ENCODE measurements at places on chromosomes 1 and 21.

DNA sequence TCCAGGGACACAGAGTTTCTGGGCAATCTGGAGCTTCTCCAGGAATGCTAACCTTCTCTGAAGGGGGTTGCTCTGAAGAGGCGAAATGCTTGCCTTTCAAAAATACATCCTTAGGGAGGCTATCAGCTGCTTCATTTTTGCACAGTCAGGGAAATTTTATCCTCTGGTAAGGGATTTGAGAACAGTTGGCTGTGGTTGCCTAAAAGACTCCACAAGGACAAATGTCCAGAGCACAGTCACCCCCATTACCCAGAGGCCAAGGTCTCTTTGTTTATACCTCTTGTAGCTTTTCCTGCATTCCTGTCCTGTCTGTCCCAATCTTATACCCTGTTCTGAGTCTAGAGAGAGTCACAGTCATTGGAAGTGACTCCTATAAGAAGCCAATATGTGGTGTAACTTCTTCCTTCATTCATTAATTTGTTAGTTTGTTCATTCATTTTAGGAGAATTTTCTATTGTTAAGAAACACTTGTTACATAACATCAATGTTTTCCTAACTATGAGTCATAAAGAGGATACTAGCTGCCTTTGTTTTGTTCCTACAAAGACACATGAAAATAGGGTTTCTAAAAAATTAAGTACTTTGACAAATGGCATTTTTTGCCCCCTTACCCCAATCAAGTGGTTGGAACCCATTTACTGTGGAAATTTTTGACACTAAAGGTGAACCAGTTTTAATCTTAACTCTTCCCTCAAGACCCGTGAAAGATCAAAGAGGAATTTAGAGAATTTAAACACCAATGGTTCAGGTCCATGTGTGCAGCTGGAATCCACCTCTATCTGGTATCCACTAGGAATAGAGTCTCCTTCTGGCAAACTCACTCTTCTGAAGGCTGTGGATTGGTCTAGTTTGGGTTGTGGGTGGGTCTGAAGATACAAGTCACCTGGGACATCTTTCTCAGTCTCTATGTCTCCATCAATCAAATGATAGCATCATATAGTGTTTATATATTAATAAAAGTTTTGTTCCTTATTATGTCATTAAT lies 47.1 kb downstream of the GPR88 start:
- peak; percentile 33 for DNase-seq

DNA sequence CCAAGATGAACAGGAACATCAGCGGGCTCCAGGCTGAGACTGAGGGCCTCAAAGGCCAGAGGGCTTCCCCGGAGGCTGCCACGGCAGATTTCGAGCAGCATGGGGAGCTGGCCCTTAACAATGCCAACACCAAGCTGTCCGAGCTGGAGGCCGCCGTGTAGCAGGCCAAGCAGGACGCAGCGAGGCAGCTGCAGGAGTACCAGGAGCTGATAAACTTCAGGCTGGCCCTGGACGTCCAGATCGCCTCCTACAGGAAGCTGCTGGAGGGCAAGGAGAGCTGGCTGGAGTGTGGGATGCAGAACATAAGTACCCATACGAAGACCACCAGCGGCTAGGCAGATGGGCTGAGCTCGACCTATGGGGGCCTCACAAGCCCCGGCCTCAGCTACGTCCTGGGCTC lies 823.4 kb upstream of the NEGR1 start:
- no peak for DNase-seq

- DNase-seq = peak; percentile 98
These were observed 110.0 kb downstream of the ADSS2 start for GRCh38 chr1:244341455-244342450.

GRCh38 chr1:238242181-238242580 lies 351.5 kb upstream of the ZP4 start:
- peak; percentile 13 for DNase-seq

GRCh38 chr1:3614755-3615742 lies 3.7 kb upstream of the MEGF6 start:
- peak; percentile 2 for DNase-seq

DNA sequence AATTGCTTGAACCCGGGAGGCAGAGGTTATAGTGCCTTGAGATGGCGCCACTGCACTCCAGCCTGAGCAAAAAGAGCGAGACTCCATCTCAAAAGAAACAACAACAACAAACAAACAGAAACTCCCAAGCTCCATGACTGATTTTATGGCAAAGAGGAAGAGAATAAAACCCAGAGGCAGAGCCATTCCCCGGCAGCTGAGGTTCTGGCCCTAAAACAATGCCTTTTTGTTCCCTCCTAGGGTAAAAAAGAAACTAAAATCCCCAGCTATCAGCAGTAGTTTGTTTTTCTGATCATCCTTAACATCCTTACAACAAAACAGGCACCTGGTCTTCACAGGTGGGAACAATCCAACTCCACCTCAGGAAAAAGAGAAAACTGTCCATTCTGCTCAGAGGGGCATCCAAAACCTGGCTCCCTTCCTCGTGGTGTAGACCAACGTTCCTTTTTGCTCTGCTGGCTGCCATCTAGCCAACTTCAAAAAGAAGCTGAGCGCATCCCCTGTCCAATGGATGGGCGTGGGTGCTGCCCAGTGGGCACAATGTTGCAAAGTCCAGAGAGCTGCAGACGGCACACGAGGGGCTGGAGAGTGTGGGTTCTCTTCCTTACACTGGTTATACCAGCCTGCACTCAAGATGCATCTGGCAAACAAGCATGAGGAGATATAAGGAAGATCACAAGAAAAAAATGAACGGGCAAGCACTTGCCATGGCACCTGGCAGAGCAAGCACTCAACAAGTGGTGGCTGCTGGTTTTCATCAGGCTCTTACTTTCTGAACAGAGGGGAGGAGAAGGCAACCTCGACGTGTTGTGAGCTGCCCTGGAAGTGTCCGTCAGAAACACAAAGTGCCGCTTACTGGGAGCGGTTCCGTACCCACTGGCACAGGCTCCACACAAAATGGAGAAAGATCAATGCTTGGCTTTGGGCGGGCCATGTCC lies 54.7 kb downstream of the SLC66A1 start:
- no peak for DNase-seq

DNA sequence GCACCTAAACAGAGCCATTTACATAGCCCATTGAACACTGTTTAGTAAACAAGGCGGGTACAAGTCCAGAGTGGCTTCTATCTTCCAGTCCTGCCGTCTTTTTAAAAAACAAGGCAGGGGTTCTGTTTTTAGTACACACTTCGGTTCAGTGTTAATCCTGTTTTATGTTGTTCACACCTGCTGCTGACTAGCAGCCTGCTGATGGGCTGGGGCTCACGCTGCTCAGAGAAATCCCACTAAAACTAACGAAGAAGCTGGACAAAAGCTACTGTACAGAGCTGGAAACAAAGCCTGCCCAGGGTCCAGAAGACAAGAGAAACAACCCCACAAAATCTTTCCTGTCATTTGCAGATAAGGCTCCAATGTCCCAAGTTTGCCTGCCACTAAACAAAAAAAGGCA lies 13.2 kb downstream of the ESRRG start:
- no peak for DNase-seq

- peak; percentile 13 for DNase-seq
These were observed 103.6 kb downstream of the GALNT2 start for GRCh38 chr1:230170622-230171021.

All from bronchial epithelial cell (primary cell).